ENCODE measurements at places on chromosomes 3 and 15.

GRCh38 chr15:65466901-65467300, 44.2 kb upstream of the IGDCC4 start:
- no peak for DNase-seq

DNA sequence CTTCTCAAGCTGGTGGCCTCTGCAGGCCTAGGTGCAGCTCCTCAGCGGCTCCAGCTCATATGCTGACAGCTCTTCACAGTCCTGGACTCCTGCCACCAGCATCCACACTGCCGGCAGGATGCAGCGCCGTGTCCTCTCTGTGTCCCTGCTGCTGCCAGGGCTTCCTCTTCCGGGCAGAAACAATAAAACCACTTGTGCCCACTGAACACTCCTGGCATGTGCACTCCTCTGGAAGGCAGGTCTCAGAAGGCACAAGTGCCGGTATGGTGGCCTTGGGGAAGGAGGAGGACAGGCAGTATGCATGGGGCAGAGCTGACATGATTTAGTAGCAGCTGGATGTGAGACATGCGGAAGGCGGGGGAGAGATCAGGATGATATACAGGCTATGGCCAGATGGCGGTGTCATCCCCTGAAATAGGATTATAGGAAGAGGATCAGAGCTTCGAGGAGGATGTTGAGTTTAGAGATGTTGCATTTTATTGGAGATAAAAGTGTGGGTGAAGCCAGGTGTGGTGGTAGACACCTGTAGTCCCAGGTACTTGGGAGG, 7.5 kb upstream of the MAN2A2 start:
- no peak for DNase-seq

DNA sequence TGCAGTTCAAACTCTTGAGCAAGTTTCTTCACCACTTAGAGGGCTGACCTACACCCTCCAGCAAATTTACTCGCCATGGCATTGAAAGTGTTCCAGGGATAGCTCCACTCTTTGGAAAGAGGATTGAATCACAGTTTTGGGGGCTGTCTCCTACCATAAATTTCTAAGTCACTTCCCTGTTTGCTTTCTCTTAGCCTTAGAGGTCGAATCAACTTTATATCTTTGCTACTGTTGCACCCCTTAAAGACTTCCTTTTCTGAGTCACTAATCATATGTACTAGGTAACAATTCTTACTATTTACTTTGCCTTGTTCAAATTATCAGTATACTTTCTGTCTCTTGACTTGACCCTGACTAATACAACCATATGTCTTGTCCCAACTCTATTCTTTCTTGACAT, 1151.8 kb upstream of the ALCAM start:
- no peak for DNase-seq

- no peak for DNase-seq
These were observed 110.1 kb downstream of the ROBO2 start for GRCh38 chr3:77150028-77150427.

GRCh38 chr3:119173325-119173724, at the start of gene UPK1B:
TSS of gene UPK1B (plus strand) at chr3:119173598. CDS start at chr3:119186742, 13,144 bp downstream.
- no peak for DNase-seq

GRCh38 chr3:14265246-14265962, 86.8 kb downstream of the LSM3 start:
- no peak for DNase-seq

DNA sequence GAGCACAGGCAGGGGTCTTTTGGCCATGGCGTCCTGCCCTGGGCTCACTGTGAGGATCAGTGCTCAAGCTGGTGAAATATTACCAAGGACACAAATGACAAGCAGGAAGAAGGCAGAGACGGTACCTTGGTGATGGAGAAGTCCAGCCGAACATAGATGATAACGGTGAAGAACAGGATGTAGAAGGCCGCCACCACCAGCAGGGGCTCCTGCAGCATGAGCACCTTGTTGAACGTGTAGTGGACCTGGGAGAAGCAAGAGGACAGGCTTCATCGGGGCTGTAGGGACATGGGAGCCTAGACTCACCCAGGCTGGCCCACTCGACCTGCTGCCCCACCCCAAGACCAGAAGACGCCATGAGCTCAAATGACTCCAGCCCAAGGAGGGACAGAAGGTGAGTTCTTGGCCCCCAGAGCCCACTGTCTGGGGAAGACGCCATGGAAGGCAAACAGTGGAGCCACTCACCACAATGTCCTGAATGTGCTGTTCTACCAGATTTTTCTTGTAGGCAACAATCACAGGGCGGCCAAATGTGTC, 25.1 kb downstream of the RPN1 start:
- no peak for DNase-seq

- DNase-seq = no peak
These were observed 27.4 kb downstream of the ZXDC start for GRCh38 chr3:126448136-126448892.

DNA sequence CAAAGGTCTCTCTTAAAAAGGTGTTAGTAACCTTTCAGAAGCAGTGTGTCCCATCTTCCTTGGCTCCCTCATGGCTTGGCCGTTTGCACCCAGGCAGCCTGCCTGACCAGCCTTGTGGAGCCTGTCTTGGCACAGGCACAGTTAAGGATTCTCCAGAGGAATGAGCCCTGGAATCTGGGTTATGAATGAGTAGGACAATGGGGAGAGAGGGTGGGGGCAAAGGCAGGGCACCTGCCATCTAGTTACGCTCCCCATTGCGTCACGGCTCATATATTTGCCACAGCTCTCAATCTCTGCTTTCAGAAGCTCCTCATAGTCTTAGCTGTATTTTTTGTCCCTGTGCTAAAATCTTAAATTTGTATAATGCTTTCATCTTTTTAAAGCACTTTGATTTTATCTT, 50.6 kb downstream of the WDR76 start:
- DNase-seq = no peak

All from activated CD4-positive, CD25-positive, alpha-beta regulatory T cell (primary cell).